ENCODE measurements at places on chromosomes 2 and 18.

GRCh38 chr2:8882094-8882493 is 44.7 kb upstream of the KIDINS220 start:
- no peak for DNase-seq

GRCh38 chr18:63216516-63217311 is 102.9 kb downstream of the BCL2 start:
- no peak for DNase-seq

- no peak for DNase-seq
These were observed 225.0 kb downstream of the TMEM163 start for GRCh38 chr2:134493797-134494196.

DNA sequence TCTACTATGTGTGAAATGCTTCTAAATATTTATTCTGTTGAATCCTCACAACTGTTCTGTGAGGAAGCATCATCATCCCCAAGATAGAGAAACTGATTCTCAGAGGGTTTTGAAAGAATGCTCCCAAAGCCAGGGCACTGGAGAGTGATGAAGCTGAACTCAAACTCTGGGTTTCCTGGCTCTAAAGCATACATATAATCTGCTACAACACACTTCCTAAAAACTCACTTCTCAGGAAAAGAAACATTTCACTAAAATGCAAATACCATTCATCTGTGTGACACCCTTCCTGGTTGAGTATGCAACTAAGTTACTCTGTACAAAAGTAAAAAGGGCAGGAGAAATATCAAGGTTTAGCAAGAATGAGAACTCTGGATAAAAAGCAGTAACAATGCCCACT is 58.6 kb downstream of the GRB14 start:
- DNase-seq, result no peak

GRCh38 chr2:2886922-2887321 is 490.7 kb downstream of the EIPR1 start:
- DNase-seq, result no peak

DNA sequence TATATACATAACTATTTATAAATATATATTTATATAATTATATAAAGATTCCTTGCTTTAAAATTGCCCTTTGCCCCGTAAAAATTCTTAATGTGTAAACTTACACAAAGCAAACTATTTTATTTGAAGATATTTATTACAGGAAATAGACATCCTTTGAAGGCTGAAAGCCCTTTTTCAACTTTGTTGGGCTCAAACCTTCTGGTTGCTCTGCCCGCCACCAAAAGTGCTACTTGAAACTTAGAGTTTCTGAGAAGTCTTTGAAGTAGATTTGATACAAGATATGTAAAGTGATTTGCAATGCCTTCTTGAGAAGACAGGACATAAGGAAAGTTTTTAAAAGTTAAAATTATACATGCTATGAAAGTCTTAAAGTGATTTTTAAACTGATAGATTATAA is 36.6 kb upstream of the METAP1D start:
- DNase-seq, result no peak

DNA sequence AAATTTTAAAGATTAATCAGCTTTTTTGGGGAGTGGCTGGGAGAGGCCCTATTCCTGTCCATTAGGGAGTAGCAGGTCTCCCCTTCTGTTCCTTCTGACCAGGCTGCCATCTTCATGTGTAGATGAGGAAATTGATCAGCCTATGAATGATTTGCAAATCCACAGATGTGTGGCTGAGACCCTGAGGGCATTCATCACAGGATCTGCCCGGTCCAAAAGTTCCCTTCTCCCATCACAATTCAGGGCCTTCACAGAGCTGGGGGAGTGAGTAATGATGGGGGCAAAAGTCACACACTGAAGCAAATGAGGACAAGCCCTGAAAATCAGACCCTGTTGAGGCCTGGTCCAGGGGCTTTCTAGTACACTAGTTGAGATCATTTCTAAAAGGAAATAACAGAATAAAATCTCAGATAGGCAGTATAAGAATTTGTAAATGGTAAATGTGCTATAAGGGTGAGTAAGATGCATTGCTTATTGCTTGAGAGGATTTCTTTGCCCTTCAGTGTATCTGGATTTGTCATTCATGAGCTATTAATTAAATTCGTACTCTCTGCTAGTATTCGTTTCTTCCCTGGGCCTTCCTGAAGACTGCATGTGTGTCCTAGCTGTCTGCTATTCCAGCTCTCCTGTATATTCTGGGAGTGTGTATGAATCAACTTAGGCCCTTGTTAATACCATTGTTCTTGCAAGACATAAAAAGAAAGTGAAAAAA is 53.2 kb downstream of the SETBP1 start:
- DNase-seq, result no peak

DNA sequence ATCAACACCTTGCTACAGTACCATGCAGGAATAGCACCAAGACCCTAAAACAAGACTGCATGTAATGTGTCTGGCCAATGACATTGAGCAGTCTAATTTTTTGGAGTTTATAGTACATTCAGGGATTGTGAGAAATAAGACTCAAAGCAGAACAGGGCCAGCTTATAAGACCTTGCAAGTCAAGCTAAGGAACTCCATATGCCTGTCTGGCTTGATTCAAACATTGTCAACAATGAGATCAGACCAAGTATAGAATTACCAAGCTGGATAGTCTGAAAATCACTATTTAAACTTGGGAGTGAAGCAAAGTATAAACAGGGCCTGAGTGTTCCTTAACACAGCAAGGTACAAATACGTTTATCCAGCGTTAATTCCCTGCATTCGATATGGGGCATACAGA is 370.9 kb downstream of the CNTNAP5 start:
- no peak for DNase-seq

DNA sequence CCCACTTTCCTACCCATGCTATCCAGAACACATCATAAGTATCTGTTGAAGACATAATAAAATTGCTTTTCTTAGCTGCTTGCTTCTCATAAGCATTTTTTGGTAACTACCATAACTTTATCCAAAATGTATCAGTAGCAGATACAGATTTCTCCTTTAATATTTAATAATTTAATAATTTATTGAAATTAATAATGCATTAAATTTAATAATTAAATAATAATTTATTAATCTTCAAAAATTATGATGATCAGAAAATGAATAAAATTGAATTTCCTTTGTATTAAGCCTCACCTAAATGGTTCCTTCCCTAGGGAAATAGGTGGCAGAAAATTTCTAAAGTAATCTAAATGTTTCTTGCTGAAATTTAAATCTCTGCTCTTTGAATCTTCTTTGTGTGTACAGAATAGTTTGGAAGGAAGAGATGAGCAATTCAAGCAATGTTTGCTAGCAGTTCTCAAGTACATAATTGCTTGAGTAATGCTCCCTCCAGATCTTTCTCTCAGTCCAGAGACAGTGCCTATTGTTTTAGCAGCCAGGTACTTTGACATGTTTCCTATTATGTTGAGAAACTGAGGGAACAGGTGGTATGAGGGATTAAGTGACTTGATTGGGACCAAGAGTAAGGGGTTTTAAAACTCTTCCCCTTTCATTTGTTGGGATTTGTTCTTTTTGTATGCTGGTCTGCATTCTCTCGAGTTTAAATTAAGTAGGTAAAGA is 123.1 kb upstream of the CYP26B1 start:
- no peak for DNase-seq

All from natural killer cell (primary cell).